ENCODE measurements at places on chromosomes 16 and 17.

DNA sequence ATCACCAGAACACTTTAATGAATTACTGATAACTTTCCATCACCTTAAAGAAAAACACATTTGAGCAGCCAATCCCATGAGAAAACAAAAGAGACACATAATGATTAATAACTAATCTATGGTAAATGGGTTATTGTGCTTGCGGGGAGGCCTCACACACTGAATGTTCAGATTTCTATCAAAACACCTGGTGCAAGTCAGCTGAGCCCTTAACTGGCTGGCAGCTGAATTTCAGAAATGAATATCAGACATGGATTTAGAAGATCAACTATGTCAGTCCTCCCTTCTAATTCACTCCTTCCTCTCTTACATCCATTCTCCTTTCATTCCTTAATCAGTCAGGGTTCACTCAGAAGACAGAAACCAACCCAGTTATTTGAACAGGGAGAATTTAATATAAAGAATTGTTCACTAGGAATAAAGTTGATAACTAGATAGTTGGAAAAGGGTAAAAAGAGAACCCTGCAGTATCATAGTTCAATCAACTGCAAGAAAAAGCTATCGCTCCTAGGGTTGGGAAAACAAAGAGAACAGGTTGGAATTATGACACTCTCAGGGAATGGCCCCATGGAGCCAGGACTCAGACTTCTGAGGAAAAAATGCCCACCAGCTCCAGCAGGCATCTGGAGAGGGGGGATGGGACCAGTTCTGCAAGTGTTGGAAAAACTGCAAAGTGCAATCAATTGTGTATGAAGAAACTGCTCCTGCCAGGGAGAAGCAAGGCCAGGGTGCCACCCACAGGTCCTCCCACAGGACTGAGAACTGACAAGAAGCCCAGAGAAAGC, 577.1 kb upstream of the CDH5 start:
- H3K27me3 ChIP-seq, result no peaks in the 10 kb centered on the region
- H3K36me3 ChIP-seq, result no peaks in the 10 kb centered on the region
- no peak overlapping the region for H3K4me3 ChIP-seq
- H3K27ac ChIP-seq, result no peak overlapping the region

DNA sequence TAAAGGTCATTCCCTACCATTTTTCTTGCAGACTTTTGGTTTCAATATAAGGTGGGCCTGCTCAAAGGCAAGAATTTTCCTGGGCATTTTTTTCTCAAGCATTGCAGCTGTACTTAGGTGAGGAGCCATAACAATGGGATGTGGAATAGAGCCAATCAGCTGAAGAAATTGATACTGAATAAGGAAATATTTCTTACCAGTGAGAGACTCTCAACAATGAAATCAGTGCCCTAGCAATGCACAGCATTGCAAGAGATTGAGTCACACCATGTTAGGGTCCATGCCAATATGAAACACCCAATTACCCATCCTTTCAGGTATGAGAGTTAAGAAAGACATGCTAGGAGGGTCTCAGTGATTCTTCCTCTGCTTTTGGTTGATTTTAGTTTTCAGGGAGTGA, 237.6 kb downstream of the SOX9 start:
- no peak overlapping the region for H3K27ac ChIP-seq
- H3K27me3 ChIP-seq, result no peaks in the 10 kb centered on the region
- H3K4me1 ChIP-seq, result no peaks in the 10 kb centered on the region
- no peak for DNase-seq

DNA sequence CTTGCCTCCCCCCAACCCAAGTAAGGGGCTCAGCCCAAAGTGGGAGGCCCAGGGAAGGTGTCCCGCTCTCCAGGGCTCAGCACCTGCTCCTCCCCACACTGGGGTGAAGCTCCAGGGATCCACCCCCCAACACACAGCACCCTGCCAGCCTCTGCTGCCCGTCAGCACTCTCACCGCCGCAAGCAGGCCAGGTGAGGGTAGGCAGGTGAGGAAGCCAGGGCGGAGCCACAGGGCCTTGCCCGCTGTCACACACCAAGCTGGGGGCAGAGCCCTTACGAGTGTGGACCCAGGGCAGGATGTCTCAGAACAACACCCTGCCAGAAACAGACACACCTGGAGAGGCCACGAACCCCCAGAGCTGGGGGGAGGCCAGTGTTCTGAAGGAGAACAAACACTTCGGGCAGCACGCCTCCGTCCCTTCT, 19.5 kb downstream of the PLLP start:
- no peaks in the 10 kb centered on the region for H3K36me3 ChIP-seq
- DNase-seq, result no peak
- peaks cover 23% of the 10 kb centered on the region for H3K4me1 ChIP-seq
- no peak overlapping the region for H3K27ac ChIP-seq
- no peaks in the 10 kb centered on the region for H3K27me3 ChIP-seq
- H3K4me3 ChIP-seq, result no peak overlapping the region

- peaks cover 2% of the 10 kb centered on the region for H3K27me3 ChIP-seq
- H3K27ac ChIP-seq, result no peak overlapping the region
- no peak overlapping the region for H3K4me3 ChIP-seq
- no peak for DNase-seq
These were observed 404.0 kb upstream of the HSBP1 start for GRCh38 chr16:83403761-83404160.

GRCh38 chr17:44901411-44901921, 2.2 kb upstream of the EFTUD2 start:
- no peak overlapping the region for H3K4me3 ChIP-seq
- H3K27me3 ChIP-seq, result no peaks in the 10 kb centered on the region
- no peak overlapping the region for H3K27ac ChIP-seq
- no peak for DNase-seq

DNA sequence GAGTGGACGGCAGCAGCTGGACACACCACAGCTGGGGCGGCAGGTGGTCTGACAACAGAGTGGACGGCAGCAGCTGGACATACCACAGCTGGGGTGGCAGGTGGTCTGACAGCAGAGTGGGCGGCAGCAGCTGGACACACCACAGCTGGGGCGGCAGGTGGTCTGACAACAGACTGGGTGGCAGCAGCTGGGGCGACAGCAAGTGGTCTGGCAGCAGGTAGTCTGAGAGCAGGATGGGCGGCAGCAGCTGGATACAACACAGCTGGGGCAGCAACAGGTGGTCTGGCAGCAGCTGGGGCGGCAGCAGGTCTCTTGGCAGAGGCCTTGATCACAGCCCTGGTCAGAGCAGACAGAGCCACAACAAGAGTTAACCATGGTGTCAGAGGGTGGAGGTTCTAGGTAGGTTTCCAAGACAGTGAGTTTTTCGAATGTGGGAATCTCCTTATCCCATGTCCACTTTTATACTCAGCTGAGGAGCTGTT, at the start of gene KRTAP4-1:
TSS of gene KRTAP4-1 (minus strand) at position 432 of the 482 bp plus-strand sequence. CDS start at position 375, 57 bp downstream.
- no peak within 1 kb of the TSS for H3K4me3 ChIP-seq
- DNase-seq, result no peak
- peaks cover 5% of the 10 kb centered on the region for H3K27me3 ChIP-seq
- H3K4me1 ChIP-seq, result no peaks in the 10 kb centered on the region

GRCh38 chr16:2250652-2251295, 613 bp downstream of the ECI1 start:
- H3K4me1 ChIP-seq, result no peaks in the 10 kb centered on the region
- no peak overlapping the region for H3K4me3 ChIP-seq
- no peak overlapping the region for H3K27ac ChIP-seq
- no peak for DNase-seq
- peaks cover 73% of the 10 kb centered on the region for H3K36me3 ChIP-seq

DNA sequence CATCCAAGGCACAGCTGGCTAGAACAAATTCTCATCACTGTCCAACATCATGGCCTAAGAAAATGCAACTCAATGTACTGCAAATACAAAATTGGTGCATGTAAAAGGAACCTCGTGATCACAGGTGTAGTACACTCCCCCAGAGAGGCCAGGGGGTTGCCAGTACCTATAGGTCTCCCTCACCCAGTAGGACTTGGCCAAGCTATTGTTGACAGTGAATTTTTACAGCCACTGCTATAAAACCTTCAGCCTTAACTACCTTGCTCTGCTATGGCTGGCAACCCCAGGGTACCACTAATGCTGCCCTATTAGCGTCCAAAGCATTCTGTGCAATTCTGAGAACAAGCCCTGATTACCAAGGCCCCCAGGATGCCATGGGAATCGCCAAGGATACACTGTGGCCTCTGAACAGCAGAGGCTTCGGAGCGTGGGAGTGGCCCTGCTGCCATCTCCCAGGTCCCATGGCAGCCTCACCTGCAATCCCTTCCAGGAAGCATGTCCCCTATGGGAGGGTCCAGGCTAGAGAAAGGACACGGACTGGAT, 67.6 kb downstream of the SDK2 start:
- H3K36me3 ChIP-seq, result no peaks in the 10 kb centered on the region
- DNase-seq, result no peak
- no peaks in the 10 kb centered on the region for H3K27me3 ChIP-seq
- H3K4me3 ChIP-seq, result no peak overlapping the region
- H3K4me1 ChIP-seq, result no peaks in the 10 kb centered on the region

DNA sequence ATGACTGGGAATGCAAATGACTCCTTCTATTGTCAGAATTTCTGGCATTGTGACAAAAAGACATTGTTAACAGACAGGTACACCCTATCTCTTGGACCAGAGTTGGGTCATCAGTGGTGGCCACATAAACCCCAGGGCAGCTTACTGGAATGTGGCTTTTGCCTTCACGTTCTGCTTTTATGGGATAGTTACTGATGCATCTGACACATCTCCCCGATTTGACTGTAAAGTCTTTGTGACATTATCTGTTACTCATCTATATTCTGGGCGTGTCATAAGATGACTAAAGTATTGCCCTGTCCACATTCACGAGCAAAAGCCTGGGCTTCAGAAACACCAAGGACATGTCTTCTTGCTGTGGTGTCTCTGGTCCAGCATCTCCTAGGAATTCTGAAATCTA, 18.7 kb upstream of the AQP8 start:
- no peak overlapping the region for H3K4me3 ChIP-seq
- H3K27ac ChIP-seq, result no peak overlapping the region
- DNase-seq, result no peak
- no peaks in the 10 kb centered on the region for H3K4me1 ChIP-seq
- H3K36me3 ChIP-seq, result no peaks in the 10 kb centered on the region

GRCh38 chr17:66177048-66177447, 14.9 kb downstream of the CEP112 start:
- no peak overlapping the region for H3K27ac ChIP-seq
- peaks cover 5% of the 10 kb centered on the region for H3K36me3 ChIP-seq
- no peak overlapping the region for H3K4me3 ChIP-seq
- no peaks in the 10 kb centered on the region for H3K4me1 ChIP-seq
- DNase-seq, result no peak

DNA sequence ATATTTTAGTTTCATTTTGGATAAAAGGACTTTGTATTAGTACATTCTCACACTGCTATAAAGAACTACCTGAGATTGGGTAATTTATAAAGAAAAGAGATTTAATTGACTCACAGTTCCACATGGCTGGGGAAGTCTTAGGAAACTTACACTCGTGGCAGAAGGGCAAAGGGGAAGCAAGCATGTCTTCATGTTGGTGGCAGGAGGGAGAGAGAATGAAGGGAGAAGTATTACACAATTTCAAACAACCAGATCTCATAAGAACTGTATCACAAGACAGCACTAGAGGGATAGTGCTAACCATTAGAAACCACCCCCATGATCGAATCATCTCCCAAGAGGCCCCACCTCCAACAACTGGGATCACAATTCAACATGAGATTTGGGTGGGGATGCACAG, 142.9 kb downstream of the USP31 start:
- H3K4me1 ChIP-seq, result no peaks in the 10 kb centered on the region
- no peak overlapping the region for H3K4me3 ChIP-seq
- H3K27me3 ChIP-seq, result no peaks in the 10 kb centered on the region
- no peak overlapping the region for H3K27ac ChIP-seq
- no peaks in the 10 kb centered on the region for H3K36me3 ChIP-seq

- no peaks in the 10 kb centered on the region for H3K27me3 ChIP-seq
- H3K4me3 ChIP-seq, result no peak within 1 kb of the TSS
- peaks cover 16% of the 10 kb centered on the region for H3K36me3 ChIP-seq
- H3K27ac ChIP-seq, result no peak within 1 kb of the TSS
- peaks cover 6% of the 10 kb centered on the region for H3K4me1 ChIP-seq
- no peak for DNase-seq
These were observed at the start of gene CSF3 for GRCh38 chr17:40015005-40015997. CSF3 (plus strand) TSS chr17:40015440; CDS start chr17:40015475, 35 bp downstream.

- H3K27ac ChIP-seq, result no peak overlapping the region
- peaks cover 24% of the 10 kb centered on the region for H3K27me3 ChIP-seq
- H3K4me1 ChIP-seq, result no peaks in the 10 kb centered on the region
- H3K36me3 ChIP-seq, result no peaks in the 10 kb centered on the region
- no peak for DNase-seq
- no peak overlapping the region for H3K4me3 ChIP-seq
These were observed 566.2 kb upstream of the ZFHX3 start for GRCh38 chr16:73614131-73614530.

DNA sequence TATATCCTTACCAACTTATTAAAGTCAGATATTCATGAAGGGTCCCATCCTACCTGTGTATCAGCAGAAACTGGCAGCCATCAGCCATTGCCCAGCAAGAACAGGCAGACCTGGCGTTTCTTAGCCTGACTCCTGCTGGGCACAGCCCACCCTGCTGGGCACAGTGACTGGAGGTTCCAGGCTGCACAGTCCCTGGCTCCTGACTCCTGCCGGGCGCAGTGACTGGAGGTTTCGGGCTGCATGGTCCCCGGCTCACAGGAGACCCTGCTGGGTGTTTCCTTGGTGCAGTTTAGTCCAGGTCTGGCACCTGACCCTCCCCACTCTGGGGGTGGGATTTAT, 6.7 kb downstream of the TIMM22 start:
- peaks cover 83% of the 10 kb centered on the region for H3K36me3 ChIP-seq
- no peak for DNase-seq
- H3K4me1 ChIP-seq, result peaks cover 10% of the 10 kb centered on the region
- H3K4me3 ChIP-seq, result no peak overlapping the region

GRCh38 chr16:68090533-68090932, 5.4 kb downstream of the NFATC3 start:
- no peaks in the 10 kb centered on the region for H3K36me3 ChIP-seq
- H3K4me3 ChIP-seq, result no peak overlapping the region
- no peak overlapping the region for H3K27ac ChIP-seq
- H3K27me3 ChIP-seq, result no peaks in the 10 kb centered on the region
- DNase-seq, result no peak
- peaks cover 53% of the 10 kb centered on the region for H3K4me1 ChIP-seq

DNA sequence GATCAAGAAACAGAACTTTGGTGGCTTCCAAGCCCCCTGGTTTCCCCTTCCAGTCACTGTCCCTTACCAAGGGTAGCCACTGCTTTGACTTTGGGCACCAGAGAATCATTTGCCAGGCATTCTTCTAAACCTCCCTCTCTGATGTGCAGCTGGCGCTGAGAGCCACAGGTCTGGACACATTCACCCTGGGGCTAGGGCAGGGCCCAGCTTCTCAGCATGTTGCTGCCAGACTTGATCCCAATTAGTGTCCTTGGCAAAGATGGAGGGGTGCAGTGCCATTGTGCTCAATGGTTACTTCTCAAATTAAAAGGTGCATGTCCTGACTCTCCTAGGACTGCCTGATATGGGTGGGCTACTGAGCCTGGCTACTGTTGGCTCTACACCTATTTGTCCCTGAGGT, 7.6 kb upstream of the SLC47A2 start:
- H3K4me3 ChIP-seq, result no peak overlapping the region
- H3K36me3 ChIP-seq, result no peaks in the 10 kb centered on the region
- H3K27ac ChIP-seq, result no peak overlapping the region
- peaks cover 6% of the 10 kb centered on the region for H3K27me3 ChIP-seq
- no peaks in the 10 kb centered on the region for H3K4me1 ChIP-seq
- DNase-seq, result no peak

Data from DND-41 (cell line).